T-helper 22 cell (primary cell): ENCODE measurements at places on chromosomes 16 and 17.

DNA sequence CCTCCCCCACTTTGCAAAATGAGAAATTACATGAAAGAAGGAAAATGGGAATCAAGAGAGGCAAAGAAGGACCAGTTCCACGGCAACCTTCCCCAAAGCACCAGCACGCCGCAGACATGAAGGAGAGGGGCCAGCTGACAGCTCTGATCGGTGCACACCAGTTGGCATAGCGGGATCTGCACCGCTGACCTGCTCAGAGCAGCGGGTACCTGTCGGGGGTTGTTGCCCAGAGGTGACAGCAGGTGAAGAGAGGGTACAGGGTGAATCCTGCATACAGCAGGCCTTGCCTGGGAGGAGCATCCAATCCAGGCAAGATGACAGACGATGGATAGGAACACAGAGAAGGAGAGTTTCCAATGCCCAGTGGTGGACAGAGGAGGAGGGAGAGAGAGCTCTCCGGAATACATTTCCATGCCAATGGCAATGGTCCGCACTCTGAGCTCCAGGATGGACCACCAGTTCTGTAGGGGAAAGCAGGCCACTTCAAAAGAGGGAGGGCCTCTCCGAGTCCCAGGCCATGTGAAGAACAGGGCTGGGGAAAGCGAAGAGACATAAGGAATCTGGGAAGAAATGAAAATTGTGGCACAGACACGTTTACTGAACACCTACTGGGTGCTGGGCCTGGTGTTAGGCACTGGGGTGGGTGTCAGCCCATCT lies 24.0 kb downstream of the CEP295NL start:
- DNase-seq = no peak

GRCh38 chr17:62987136-62987535 lies 21.1 kb downstream of the TANC2 start:
- no peak for DNase-seq

DNA sequence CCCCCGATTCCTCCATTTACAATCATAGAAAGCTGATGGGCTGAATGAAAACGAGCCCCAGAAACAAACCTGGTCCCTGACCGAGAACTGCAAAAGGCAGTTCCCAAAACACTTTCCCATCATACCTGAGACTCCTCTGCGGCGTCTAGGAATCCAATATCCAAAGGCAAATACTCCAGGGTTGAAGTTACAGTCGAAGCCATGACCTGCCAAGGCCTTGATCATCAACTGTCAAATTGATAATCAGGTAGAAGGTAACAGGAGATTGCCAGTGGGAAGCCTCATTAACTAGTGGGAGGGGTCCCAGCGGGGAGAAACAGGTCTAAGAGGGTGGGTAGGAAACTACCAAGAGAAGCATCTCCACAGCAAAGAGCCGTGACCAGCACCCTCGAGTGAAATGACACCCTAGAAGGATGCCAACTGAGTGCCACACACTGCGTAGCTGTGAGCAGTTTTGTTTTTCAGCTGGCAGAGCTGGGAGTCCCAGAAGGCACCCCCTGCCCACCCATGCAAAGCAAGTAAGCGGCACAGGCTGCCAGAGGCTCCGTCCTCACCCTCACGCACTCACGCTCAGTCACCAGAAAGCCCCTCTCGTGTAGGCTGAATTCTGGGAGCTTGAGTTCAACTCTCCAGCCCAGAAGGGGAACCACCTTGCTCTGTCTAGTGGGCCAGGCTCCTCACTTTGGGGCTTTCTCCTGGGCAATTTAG lies 146.1 kb downstream of the GAS7 start:
- DNase-seq = no peak

GRCh38 chr16:56779906-56780305 lies 50.0 kb downstream of the NUP93 start:
- DNase-seq = no peak

DNA sequence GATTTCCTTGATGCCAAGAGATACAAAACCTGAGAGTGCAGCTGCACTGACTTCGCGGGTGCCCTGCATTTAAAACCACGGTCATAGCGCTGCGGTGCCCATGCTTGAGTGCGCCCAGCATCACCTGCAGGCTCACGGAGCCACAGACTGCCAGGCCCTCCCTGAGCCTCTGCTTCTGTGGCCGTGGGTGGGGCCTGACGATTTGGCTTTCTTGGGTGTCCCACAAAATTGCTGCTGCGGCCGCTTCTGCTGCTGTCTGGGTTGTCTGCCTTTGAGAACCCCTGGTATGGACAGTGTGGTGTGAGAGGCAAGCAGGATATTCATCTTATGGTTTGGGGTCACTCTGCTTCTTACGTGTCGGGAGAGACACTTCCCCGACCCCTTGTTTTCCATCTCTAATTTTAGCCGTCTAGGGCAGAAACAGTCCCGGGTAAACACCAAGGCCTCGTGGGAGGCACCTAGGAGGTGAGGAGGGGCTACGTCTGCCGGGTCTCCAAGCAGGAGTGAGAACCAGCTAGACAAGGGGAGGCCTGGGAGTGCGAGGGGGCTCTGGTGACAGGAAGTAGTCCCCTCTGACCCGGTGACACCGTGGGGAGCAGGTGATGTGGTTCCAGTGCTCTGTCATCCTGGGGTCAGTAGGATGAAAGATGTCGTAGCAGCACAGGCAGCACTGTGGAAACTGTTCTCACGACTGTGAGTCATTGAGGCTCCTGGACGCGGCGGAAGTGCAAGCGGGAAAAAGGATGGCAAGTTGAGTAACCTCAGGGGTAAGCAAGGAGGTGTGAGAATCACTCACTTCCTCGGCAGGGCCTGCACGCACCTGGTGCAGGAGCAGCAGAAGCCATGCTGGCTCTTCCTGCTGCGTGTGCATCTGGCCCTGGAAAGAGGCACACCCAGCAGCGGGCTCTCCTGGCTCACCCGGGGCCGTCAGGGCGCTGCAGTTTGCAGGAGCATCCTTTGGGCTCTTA lies 176.3 kb downstream of the RPTOR start:
- peak; percentile 54 for DNase-seq

DNA sequence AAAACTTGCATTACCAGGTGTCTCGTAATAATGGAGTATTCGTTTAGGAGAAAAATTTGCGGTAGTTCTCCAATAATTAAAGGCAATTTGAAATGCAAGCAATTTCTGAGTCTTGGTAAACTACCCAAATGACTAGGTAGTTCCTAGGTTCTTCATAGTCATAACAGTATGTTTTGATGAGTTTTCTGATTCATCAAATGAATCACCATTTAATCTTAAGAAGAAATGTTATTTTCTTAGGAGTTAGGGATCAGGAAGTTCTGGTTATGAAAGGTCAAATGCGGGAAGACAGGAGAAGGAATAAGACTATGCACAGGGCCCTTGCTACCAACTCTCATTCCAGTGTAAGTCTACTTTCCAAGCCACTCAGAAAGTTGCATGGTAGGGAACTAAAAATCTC lies 221.5 kb upstream of the SOX9 start:
- DNase-seq = no peak

DNA sequence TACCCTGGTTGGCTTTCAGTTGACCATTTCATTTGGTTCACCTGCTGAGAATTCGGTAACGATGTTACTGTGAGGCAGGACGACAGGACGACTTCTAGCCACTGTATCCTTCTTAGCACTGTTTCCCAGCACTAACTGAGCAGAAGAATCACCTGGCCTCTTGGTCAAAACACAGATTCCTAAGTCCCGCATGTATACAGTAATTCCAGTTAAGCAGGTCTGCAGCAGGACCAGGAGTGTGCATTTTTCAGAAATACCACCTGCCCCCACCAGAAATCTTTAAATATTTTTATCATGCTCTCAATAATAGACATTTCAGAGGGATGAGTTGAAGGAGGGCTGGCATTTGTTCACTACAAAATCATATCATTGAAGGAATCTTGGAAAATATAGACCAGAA lies 22.6 kb downstream of the RSL1D1 start:
- no peak for DNase-seq

DNA sequence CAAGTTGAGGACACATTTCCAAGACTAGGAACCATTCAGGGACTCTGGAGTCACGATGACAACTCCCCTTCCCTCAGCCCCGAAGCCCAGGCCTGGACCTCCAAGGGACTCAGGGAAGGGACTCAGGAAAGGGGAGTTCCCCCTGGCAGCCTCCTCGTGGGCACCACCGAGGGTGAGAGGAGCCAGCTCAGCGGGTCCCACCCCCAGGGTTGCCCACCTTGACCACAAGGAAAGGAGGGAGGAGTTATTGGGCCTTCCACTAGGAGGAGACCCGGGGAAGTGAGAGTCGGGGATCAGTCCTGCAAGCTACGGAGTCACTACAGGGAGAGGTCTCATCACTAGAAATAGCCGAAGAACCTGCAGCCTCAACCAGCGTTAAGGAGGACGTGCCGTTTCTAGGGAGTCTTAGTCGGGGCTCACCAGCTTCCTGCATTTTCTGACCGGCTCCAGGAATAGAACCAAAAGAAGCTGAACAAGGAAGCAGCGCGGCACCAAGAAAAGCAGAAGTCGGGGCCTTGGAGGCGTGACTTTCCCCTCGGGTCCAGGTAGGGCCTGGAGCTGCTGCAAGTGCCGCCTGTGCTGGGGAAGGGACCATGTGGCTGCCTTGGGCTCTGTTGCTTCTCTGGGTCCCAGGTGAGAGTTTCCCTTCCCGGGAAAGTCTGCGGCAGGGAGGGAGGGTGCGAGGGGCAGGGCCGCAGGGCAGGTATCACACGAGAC lies at the start of gene CD300A:
Gene CD300A (plus strand): TSS at position 524 of the 717 bp plus-strand sequence. CDS start 70 bp downstream, at position 594.
- DNase-seq = no peak

GRCh38 chr17:66966704-66967418 lies 2.4 kb downstream of the CACNG4 start:
- DNase-seq = no peak

DNA sequence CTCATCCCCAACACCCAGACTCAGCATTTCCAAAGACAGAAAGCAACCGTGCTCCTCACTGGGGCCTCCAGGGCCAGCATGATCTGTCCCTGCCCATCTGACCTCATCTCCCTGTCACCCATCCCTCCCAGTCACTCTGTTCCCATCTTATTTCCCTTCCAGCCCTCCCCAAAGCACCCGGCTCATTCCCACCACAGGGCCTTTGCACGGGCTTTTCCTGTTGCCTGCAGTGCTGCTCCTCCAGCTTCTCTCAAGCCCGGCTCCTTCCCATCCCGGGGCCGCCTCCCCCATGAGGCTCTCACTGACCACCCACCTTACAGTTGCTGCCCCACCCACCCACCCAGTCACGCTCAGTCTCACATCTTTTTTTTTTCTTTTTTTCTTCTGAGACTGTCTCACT lies 54.8 kb downstream of the RMI2 start:
- no peak for DNase-seq

DNA sequence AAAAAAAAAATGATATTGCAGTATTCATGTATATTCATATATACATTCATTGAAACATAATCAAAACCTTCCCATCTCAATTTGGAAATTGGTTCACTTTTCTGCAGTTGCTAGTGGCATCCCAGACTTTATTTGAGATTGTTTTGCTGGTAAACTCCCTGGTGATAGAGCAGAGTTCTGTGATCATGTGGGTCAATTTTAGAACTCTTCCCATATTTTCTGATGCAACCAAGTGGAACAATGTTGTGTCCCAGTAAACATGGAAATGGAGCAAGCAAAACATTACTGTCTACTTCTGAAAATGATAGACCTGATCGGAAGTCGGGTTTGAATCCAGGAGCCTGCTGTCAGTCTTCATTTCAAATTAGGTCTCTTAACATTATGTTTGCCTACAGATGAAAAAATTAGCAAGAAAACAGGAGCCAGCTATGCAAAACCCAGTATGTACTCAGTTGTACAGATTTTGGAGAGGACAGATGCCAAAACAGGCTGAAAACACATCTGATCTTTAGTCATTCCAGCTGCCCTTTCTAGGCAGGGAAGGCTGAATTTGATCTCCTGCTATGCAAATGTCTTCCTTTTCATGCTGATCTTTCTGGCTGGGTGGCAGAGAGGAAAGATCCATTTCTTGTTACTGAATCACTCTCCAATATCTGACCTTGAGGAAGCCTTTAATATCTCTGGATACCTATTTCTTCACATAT lies 786.6 kb upstream of the SOX9 start:
- no peak for DNase-seq

DNA sequence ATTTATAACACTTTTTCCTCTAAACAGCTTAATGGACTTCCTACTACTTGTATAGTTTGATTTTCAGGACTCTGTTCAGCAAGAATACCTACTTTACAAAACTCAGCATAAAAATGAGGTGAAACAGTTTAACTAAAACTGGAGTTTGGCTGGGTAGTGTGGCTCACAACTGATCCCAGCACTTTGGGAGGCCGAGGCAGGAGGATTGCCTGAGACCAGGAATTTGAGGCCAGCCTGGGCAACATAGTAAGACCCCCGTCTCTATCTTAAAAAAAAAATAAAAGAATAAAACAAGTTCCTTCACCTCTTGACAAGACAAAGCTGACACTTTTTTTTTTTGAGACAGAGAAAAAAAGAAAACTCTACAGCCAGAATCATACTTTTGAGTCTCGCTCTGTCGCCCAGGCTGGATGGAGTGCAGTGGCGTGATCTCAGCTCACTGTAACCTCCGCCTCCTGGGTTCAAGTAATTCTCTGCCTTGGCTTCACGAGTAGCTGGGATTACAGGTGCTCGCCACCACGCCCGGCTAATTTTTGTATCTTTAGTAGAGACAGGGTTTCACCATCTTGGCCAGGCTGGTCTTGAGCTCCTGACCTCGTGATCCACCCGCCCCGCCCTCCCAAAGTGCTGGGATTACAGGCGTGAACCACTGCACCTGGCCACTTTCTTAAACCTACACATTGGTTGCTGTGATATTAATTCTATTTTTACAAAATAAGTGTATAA lies 2.6 kb downstream of the PDF start:
- DNase-seq = no peak

- no peak for DNase-seq
Observed at GRCh38 chr17:82964851-82965341, 114.5 kb upstream of the METRNL start.

- no peak for DNase-seq
Observed at GRCh38 chr16:52535076-52535475, 11.9 kb downstream of the TOX3 start.

- no peak for DNase-seq
Observed at GRCh38 chr17:1471911-1472821, 16.1 kb upstream of the CRK start.

DNA sequence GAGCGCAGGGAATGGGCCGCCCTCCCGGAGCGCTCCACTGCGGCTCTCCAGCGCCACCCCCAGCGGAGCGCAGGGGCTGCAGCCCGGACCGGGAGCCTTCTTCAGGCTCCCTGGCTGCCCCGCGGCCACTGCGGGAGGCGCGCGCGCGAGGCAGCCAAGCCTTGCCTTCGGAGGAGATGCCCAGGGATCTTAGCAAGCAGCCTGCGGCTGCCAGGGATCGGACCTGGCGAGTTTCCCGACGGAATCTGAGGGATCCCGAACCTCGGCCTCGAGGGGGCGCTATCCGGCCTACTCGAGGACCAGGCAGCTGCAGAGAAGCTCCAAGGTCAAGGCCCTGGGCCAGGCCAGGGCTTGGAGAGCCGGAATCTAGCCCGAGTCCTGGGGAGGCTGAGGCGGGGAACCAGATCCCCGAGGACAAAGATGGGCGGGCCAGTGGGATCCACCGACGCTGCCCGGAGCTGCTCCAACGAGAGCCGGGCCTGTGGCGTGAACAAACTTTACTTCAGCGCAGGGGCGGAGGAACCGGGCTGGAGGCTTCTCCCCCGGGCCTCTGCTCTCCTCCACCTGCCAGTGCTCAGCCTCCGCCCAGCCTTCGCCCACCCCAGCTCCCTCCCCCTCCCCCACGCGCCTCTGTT lies at the start of gene IRX6:
Gene IRX6 (plus strand): TSS at position 567 of the 635 bp plus-strand sequence. CDS start 889 bp downstream, outside the sequence.
- no peak for DNase-seq
